ENCODE measurements at places on chromosomes 4 and X. TPM values are rescaled to one million over a fixed set of nuclear protein-coding genes. Genes with fewer than 3 reads are reported as not detected.

- no peak for DNase-seq
These were observed 60.7 kb upstream of the HELT start for GRCh38 chr4:184957446-184958115.

DNA sequence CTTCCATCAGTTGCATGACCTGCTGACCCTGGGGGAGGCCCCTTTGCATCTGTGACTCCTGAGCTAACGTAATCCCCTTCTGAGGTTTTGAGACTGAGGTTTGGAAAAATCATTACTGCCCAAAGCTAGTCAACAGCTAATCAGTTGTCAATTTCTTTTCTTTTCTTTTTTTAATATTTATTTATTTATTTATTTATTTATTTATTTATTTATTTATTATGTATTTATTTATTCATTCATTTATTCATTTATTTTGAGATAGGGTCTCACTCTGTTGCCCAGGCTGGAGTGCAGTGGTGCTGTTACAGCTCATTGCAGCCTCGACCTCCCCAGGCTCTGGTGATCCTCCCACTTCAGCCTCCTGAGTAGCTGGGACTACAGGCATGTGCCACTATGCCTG is 25.1 kb upstream of the FHL1 start:
- no peak for DNase-seq

DNA sequence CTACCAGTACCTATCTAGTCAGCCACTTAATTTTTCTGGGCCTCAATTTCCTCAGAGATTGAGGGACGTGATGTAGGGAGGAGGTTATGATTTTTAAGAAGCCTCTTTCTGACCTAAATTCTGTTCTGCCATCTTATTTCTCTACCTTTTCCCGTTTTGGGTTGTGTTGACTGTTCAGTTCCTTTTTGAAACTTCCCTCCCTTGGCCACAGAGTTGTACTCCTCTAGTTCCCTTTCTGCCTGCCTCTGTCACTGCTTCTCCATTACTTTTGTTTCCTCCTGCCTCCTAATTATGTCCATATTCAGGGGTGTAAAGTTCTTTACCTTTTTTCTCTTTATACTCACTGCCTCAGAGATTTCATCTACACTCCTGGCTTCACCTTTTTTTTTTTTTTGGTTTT is 25.4 kb downstream of the CLCN5 start:
- DNase-seq, result no peak

- DNase-seq, result no peak
These were observed 18.9 kb upstream of the SMIM10 start for GRCh38 chrX:134971926-134972325.

DNA sequence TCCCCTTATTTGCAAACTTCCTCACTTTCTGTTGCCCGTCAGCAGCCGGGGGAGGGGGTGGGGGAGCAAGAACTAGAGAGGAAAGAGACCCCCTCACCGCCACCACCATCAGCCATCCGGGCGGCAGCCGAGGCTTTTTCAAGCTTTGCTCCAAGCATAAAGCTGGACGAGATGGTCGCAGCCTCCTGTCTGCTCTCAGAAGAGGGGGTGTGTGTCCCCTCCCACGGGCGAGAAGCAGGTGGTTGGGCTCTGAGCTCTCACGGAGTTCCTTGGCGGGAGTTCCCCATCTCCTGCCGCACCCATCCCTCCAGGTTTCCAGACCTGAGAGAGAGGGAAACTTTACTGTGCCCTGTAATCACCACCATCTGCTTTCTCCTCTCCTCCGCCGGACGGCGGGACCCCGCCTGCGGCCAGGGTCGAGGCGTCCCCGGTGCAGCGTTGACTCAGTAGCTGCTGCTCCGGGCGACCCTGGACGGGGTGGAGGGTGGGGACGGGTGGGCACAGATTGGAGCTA is 4.7 kb upstream of the ARX start:
- DNase-seq, result no peak

- DNase-seq, result no peak
These were observed 300.8 kb downstream of the ADGRL3 start for GRCh38 chr4:61500883-61501282.

GRCh38 chr4:99404595-99405287 is 30.4 kb downstream of the ADH7 start:
- DNase-seq, result no peak

DNA sequence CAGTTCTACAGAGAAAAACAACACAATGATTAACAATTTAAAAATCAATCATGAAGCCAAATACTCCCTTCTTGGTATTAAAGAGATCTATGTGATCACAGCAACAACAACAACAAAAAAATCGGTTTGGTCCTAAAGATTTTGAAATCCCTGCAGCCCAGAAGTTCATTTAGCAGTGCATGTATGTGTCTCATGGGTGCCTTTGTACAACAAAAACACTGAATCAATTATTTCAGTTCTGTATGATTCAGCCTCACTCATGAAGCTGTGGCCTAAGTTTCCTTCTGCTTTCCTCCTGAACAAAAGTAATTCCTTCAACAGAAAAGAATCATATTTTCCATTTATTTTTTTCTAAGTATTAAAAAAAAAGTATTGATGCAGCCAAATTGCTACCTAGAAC is 393.4 kb upstream of the NDST3 start:
- no peak for DNase-seq

GRCh38 chrX:38278682-38279081 is 48.6 kb downstream of the RPGR start:
- no peak for DNase-seq

GRCh38 chrX:97587171-97587570 is 703.5 kb downstream of the RPA4 start:
- DNase-seq, result no peak

DNA sequence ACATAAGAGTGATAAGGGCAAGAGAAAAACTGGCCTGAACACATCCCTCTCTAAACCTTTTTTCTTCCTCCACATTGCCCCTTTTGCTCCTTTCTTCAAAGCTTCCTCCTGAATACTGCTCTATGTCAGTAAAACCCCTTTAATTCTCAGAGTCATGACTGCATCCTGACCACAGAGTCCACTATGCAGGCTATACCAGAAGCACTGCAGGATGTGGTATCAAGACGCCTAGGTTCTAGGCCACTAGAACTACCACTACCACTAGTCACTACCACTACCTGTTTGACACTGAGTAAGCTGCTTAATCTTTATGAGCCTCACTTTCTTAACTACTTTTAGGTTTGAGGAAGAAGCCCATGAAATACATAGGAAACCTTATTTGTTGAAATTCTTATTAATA is 38.7 kb downstream of the ARHGEF9 start:
- peak; percentile 57 for DNase-seq

- no peak for DNase-seq
These were observed 157.4 kb downstream of the STIM2 start for GRCh38 chr4:27018076-27018475.

- DNase-seq, result no peak
These were observed 204.8 kb downstream of the CFAP299 start for GRCh38 chr4:80540349-80540748.

- no peak for DNase-seq
These were observed 80.8 kb upstream of the ACSL1 start for GRCh38 chr4:184906480-184907097.

DNA sequence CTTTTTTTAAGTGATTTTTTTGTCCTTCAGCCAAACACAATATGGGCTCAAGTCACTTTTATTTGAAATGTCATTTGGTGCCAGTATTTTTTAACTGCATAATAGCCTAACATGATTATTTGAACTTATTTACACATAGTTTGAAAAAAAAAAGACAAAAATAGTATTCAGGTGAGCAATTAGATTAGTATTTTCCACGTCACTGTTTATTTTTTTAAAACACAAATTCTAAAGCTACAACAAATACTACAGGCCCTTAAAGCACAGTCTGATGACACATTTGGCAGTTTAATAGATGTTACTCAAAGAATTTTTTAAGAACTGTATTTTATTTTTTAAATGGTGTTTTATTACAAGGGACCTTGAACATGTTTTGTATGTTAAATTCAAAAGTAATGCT is 62.1 kb downstream of the EDNRA start:
- no peak for DNase-seq

DNA sequence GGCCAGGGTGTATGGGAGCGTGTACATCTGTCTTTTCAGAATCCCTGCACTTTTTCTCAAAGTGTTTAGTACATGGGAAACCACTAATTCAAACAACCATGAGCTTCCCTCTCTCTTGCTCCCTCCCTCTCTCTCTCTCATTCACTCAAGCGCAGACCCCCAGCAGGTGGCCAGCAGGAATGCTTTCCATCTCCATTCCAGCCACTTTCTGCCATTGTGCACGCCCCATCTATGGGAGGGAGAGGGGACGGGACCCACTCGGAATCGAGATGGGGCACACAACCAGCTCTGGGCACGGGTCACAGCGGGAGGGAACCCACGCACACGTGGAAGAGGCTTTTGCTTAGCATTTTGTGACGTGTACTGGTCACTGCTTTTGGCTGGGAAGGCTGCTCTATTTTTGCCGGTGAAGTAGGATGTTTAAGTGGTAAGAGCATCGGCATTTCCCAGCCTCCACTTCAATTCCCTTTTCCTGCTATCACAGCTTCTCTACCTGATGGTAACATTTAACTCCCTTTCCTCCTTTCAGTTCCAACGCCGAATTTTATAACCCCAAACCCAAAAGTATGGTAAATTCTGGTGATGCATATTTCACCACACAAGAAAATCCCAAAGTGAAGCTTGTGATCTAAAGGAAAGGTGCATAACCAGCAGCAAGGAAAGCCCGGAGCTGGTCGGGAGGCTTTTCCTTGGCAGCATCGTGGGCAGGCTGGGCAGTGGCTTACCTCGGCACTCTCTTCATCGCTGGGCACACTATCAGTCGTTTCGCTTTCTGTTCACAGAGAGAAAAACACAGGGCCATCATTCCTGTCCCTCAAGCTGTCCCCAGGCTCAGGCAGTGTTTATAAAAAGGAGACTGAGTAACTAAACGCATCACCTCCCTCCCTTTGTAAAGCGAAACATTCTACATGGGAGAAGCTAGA is 84.1 kb downstream of the IRF2 start:
- DNase-seq, result no peak

- DNase-seq, result peak; percentile 80
These were observed 216.9 kb downstream of the PTTG2 start for GRCh38 chr4:38177035-38177546.

DNA sequence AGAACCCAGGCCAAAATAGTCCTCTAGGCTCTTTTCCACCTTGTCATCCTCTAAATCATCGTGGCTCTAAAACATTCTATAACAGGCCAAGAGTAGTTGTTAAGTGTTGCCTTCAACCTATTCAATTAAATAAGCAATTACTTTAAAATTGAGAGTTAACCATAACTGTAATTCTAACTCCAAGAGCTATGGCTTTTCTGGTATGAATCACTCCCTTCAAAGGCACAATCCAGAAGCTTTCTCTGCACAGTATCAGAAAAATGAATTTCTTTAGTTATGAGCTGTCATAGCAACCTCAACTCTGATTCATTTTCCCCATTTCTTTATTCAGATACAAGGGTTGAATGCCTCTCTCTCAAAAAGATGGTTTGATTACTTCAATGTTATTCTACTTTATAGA is 21.7 kb downstream of the INPP4B start:
- DNase-seq, result no peak

DNA sequence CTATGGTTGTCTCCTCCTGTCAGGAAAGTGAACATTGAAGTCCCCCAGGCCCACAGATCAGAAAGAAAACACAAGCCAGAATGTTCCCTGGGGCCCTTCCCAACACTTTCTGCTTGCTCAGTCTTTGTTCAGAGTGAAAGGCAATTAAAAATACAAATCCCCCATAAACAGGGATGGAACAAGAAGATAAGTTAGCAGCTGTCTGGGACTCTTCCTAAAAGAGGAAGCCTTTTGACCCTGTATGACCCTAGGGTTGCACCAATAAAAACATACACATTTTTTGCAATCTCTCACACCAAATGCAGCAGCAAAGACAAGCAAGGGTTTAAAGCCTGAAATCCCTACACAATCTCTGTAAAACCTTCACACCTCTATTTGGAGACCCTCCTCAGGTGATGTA is 22.6 kb downstream of the IRF2 start:
- DNase-seq, result no peak

DNA sequence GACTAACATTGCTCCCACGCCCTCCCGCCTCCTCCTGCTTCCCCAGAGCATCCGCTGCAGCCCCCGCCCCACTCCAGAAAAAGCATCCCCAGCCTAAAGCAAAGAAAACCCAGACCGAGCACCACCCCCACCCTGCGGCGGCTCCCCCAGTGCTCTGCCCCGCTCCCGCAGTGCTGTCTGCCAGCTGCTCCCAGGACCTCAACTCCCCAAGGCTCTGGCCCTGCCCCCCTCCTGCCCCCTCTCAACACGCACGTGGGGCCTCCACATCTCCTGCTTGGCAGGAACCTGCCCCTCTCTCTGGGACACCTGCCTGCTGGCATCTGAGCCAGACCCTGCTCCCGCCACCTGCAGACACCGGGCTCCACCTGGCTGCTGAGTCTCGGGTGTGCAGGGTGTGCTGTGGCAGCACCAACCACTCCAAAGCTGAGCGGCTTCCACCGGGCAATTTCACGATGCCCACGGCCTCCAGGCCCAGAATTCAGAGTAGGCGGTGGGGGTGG is 79.4 kb downstream of the FAM53A start:
- DNase-seq, result peak; percentile 54

- DNase-seq, result no peak
These were observed 45.2 kb upstream of the BCOR start for GRCh38 chrX:40143001-40143400.

DNA sequence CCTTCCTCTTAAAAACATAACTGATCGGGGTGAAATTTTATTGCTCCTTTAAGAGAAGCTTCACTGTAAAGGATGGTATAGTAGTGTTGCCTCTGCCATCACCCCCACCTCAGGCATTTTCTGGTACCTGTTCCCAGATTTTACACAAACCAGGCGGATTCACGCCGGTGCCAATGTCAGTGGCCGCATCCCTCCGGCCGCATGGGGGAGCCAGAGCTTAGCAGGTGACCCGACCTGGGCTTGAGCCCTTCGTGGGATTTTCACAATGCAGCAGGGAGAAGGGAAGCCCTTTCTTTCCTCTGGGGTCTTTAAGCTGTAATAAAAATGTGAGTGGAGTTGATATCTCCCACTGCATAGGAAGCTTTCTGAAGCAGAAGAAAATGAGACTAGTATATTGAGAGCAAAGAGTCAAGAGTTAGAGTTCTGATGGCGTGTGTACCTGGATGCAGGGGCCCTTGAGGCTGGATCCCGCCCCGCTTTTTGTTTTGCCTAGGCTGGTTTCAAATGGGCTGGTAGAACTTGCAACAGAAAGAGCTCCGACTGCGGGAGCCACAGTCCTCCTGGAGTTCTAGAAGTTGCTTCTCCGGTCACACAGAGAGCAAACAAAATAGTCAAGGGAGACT is 59.4 kb downstream of the POLR2B start:
- DNase-seq, result peak; percentile 16

- DNase-seq, result no peak
These were observed 43.9 kb downstream of the PTTG2 start for GRCh38 chr4:38004062-38004461.

GRCh38 chr4:4391866-4392265 is 5.0 kb downstream of the NSG1 start:
- no peak for DNase-seq

Gene NPNT
- total RNA-seq, result not detected

Gene VCX
- total RNA-seq, result not detected

Gene SHROOM4
- not detected for total RNA-seq

Gene PSAPL1
- total RNA-seq, result not detected

Gene CORIN
- total RNA-seq, result not detected

Gene P2RY10
- 46.4 TPM for total RNA-seq

Gene HS3ST1
- not detected for total RNA-seq

Gene MFAP3L
- total RNA-seq, result 0.35 TPM

Gene CT45A5
- total RNA-seq, result not detected

Gene GYPE
- not detected for total RNA-seq

Gene F8A3
- total RNA-seq, result 38.3 TPM

Gene NPFFR2
- total RNA-seq, result not detected
